ENCODE measurements at places on chromosomes 1 and 21.

- no peak for DNase-seq
Observed at GRCh38 chr1:175521249-175522040, 221.9 kb downstream of the TNR start.

DNA sequence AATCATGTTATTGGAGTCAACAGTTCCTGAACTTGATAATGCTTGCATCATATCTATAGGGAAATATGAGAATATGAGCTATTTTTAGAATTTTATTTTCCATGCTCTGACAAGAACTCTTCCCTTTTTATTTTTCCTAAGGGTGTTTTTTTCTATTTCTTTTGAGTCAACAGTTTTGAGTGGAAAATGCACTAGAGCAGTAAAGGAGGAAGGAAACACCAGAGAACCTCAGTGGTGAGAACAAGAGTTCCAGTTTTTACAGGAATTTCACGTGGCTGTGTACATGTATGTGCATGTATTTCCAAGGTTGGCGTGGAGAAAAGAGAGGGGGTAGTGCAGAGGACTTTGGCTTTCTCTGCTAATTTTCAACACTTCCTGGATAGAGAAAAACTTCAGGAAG is 63.6 kb upstream of the TNFSF18 start:
- peak; percentile 56 for DNase-seq

DNA sequence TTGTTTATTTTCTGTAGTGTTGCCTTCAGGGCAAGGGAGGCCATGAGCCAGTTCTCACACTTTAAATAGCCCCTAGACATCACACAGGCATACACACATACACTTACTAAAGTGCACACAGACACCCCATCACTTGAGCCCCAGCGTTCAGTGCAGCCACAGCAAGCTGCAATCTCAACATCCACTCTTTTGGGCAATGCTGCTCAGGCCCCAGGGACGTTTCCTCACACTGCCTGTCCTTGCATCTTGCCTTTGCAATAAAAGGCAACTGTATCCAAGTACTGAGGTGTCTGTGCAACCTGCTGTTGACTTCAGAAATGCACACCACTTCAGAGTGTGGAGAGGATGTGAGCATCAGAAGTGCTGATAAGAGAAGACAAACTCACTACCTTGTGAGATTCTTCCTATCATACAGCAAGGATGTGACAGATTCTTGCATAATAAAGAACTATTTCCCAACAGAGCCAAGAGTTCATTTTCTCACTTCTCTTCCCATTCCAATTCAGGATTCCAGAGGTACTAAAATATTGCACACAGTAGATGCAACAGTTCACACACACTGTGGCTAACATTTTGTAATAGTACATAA is 36.2 kb downstream of the IRF2BP2 start:
- DNase-seq, result no peak

- DNase-seq, result peak; percentile 22
Observed at GRCh38 chr1:232127190-232127589, 500.6 kb downstream of the DISC1 start.

DNA sequence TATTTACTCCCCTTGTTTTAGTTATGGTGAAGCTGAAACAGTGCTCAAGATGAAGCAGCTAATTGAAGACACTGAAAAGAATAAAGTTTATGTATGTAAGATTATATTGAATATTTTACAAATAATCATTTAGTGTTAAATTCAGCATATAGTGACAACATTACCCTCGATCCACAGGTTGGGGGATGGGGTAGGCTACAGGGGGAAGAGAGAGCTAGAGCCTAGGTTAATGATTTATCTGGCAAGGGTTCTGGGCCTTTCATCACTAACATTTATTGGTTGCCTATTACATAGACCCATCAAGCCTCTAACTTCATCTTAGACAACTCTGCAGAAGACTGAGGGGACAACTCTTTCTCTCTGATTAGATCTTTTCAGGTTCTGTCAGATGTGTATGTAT is 21.3 kb downstream of the ZCCHC17 start:
- DNase-seq, result no peak

- peak; percentile 74 for DNase-seq
Observed at GRCh38 chr1:198970916-198971315, 332.1 kb downstream of the PTPRC start.

- no peak for DNase-seq
Observed at GRCh38 chr21:16821588-16821987, 691.3 kb upstream of the CXADR start.

- DNase-seq, result no peak
Observed at GRCh38 chr1:59499943-59500569, 203.2 kb downstream of the FGGY start.

DNA sequence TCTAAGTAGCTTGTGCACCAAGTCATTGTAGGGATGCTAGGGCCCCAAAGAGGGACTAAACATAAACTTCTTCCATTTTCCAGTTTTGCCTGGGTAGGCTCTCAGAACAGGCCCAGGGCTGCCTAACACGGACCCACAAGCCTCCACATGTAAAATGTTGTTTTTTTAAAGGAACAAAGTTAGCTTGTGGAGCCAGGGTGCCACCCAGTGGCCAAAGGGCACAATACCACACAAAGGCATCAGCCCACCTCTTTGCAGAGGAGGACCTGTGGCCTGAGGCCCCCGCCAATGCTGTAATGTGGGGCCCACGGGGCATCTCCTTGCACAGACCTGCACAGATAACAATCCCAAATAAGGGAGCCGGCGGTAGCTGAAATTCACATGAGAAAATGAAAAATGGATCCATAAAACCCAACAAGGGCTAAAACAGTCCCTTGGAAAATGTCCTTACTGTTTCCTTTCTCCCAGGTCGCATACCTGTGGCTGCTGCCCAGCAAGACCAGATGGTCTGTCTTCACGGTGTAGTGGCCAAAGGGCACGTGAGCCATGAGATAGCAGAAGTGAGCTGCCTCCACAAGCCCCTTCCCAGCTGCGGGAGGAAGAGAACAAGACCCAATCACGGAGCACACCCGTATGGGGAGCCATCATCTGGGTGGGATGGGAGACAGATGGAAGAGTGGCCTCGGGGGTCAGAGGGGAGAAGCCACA is 23.8 kb downstream of the SEC16B start:
- DNase-seq, result peak; percentile 64

- DNase-seq, result no peak
Observed at GRCh38 chr1:35605867-35606182, 32.7 kb downstream of the TFAP2E start.

GRCh38 chr1:66758241-66758755 is 6.0 kb downstream of the DYNLT5 start:
- no peak for DNase-seq

DNA sequence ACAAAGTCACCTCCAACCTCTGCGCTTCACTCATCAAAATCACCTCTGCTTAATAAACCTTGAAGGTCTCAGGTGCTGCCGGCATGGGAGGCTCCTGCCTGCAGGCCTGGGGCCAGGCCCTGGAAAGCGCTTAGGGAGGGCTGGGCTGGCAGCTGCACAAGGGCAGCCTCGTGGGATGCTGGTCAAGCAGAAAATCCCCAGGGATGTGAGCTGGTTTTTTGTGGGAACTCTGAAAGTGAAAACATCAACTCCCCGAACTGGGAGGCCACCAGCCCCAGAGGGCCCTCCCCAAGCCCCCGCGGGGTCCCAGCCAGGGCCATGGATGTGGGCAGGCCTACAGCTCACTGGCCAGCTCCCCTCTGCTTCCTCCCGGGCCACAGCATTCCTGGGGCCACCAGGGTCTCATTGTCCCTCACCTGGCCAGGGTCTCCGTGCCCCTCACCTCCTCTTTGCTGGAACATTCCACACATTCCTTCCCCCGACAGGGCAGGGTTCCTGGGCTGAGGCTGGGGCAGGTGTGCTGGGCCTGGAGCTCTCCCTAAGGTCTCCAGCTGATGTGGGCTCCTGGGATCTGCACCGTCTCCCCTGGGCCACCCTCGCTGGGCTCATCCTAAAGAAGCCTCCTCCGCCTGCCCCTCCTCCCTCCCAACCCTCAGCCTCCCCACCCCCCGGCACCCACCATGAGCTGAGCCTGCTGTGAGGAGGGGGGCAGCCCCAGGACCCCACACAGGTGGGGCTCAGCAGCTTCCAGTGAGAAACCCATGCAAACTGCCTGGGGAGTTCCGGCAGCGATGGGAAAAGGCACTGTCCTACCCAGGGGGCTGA is 36.0 kb upstream of the POFUT2 start:
- DNase-seq, result no peak

DNA sequence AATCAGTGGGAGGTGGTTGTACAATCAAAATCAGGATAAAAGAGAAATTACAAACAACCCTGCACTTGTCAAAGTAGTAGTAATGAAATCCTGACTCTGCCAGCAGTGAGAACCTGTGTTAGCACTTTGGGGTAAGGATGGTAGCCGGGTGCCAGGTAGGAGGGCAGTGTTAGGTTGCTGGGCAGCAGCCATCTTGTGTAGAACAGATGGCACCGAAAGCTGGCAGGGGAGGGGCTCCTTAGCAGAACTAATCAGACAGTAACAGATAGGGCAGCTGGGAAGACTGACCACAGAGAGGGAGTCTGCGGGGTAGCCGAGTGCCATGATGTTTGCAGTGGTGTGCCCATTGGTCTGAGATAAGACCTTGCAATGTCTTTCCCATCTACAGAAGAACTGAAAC is 137.3 kb downstream of the SDCCAG8 start:
- no peak for DNase-seq

GRCh38 chr1:219387211-219387610 is 213.5 kb downstream of the LYPLAL1 start:
- no peak for DNase-seq

GRCh38 chr1:201719812-201720521 is 109.0 kb upstream of the IPO9 start:
- no peak for DNase-seq

DNA sequence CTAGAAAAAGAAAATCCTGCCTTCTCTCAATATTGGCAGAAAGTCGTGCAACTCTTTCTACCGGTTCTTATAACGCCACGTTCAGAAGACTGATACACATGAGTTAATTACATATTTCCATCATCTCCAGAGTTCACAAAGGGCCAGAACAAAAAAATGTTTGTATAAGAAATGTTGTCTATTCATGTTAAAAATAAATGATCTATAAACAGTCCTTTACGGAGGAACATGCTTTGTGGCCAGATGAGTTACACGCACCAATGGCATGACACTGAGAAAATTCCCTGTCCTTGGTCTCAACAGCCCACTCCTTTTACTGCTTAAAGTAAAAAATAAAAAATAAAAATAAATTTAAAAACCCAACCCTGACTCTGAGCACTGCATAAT is 29.5 kb downstream of the C2CD2 start:
- DNase-seq, result no peak

- DNase-seq, result no peak
Observed at GRCh38 chr1:91894036-91894761, 8.2 kb upstream of the TGFBR3 start.

- peak; percentile 88 for DNase-seq
Observed at GRCh38 chr1:145425436-145426029, at the start of gene NBPF20. Gene NBPF20, minus strand, starts transcription at chr1:145425603. Its CDS starts 20,331 bp downstream, at chr1:145405272.

Measured in suppressor macrophage treated with lipopolysaccharide for 1 hour (primary cell).